Placental epithelial cell (primary cell): ENCODE measurements at places on chromosomes 16 and 17. TPM values are rescaled to one million over a fixed set of nuclear protein-coding genes. Genes with fewer than 3 reads are reported as not detected.

VAMP2 gene
- total RNA-seq, result 2.8 and 5.5 TPM in 2 replicates

FHOD1 gene
- 18.1 and 24.6 TPM in 2 replicates for total RNA-seq

MARVELD3 gene
- total RNA-seq, result 6.6 and 9.4 TPM in 2 replicates

SRL gene
- total RNA-seq, result not detected in 2 replicates

DOC2A gene
- total RNA-seq, result not detected in 2 replicates

CDR2 gene
- 23.9 and 47.3 TPM in 2 replicates for total RNA-seq

PRRT2 gene
- 1.2 and 13.3 TPM in 2 replicates for total RNA-seq

NPIPA5 gene
- total RNA-seq, result under 0.01 and 0.54 TPM in 2 replicates
